ENCODE measurements at places on chromosomes 12 and 14. TPM values are rescaled to one million over a fixed set of nuclear protein-coding genes. Genes with fewer than 3 reads are reported as not detected.

The PARPBP gene
- polyA plus RNA-seq: 6.4 TPM

The TMEM260 gene
- polyA plus RNA-seq: 9.8 TPM

The FAM181A gene
- polyA plus RNA-seq: not detected

The ANO2 gene
- polyA plus RNA-seq: 0.05 TPM

The UNC119B gene
- 32.0 TPM for polyA plus RNA-seq

The PLCZ1 gene
- polyA plus RNA-seq: not detected

The SETD3 gene
- polyA plus RNA-seq: 20.2 TPM

The EXOC3L4 gene
- not detected for polyA plus RNA-seq

The MYO1H gene
- polyA plus RNA-seq: not detected

The GPR132 gene
- polyA plus RNA-seq: 0.06 TPM

The RCOR1 gene
- polyA plus RNA-seq: 11.8 TPM

The LUM gene
- polyA plus RNA-seq: 677 TPM

Measured in BJ (cell line).